ENCODE measurements at places on chromosomes 6 and 20. TPM values are rescaled to one million over a fixed set of nuclear protein-coding genes. Genes with fewer than 3 reads are reported as not detected.

DNA sequence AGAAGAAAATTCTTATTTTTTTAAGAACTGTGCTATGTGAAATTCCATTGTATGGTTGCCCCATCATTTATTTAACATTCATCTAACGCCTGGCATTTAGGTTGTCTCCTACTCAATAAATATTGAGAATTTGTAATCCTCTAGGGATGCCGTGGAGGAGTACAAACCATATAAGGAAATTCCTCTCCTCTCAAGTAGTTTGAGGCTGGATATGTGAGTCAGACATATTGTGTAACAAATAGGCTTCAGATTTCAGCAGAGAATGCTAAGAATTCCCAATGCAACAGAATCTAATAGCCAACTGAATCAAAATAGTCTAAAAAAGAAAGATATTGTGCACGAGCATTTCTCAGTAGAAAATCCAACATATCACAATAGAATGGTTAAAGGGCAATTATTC is 174.7 kb downstream of the OTOR start:
- DNase-seq: peak; percentile 88

DNA sequence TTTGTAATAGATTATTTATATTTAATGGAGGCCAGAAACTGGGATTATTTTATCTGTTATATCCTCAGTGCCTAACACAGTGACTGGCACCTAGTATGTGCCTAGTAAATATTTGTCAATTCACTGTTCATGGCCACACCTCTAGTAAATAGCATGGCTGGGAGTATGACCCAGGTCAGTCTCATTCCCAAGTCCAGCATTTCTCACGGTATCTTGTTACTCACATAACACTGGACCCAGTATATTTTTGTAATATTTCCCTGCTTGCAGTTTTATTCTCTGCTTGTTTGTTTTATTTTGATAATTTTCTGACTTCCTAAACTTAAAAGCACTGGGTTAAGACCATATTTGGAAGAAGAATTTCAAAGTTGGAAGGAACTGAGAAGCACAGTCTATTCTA is 47.7 kb downstream of the CTNNBL1 start:
- peak; percentile 42 for DNase-seq

GRCh38 chr6:125743604-125744003 is 5.8 kb upstream of the HEY2 start:
- no peak for DNase-seq

DNA sequence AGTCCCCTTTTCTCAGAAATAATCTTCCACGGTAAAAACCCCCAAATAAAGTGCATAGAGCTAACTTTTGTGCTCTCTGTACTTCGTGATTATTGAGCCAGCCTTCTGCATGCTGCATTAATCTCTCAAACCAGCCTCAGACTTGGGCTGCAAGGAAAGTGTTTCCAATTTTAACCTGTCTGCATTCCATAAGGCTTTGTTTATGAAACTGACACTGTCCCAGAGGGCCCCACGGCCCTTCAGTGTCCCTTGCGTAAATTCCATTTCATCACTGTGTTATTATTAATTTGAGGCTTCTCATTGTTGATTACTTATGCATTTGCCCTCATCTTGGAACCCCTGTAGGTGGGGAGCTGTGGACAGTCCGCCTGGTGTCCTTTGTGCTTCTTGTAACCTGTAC is 15.6 kb upstream of the SNRPB2 start:
- DNase-seq: no peak

The IRF4 gene
- total RNA-seq: under 0.01 TPM

DNA sequence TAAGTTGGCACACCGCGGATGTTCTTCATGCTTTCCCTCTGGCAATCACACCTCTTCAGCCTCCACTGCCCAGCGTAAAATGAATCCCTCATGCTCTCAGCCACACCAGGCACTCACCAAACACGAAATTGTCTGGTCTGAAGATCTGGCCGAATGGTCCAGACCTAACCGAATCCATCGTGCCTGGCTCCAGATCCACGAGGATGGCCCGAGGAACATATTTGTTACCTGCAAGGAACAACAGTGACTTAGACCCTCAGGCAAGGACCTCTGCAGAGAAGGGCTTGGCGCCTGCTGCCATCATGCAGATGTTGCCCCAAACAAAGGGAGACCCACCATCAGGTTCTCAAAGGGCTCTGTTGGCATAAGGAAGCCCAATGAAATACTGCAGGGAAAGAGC is 1.4 kb downstream of the TUBB2B start:
- DNase-seq: no peak

The SF3B5 gene
- 75.1 TPM for total RNA-seq

DNA sequence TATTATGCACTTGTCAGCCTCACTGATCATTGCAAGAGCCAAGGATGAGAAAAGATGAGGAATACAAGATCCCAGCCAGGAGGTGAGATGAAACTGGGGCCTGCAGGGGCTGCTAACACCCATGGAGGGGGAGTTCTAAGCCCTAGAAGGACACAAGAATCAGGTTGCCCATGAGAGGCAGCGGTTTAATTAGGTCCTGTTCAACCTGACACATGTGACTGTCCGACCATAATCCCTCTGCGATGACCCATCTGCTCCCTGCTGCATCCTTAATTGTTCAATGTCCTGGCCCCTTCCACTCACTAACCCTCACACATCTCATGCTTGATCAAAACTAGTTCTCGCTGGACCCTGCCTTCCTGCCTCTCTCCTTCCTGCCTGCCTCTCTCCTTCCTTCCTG is 52.2 kb upstream of the NNAT start:
- DNase-seq: no peak

- DNase-seq: no peak
Measured at GRCh38 chr6:2840749-2841061, 958 bp downstream of the SERPINB1 start.

- no peak for DNase-seq
Measured at GRCh38 chr6:142729618-142730017, 215.4 kb downstream of the HIVEP2 start.

The CLPSL1 gene
- not detected for total RNA-seq

GRCh38 chr6:44542401-44543116 is 155.1 kb downstream of the CDC5L start:
- no peak for DNase-seq

The FAM83C gene
- not detected for total RNA-seq

DNA sequence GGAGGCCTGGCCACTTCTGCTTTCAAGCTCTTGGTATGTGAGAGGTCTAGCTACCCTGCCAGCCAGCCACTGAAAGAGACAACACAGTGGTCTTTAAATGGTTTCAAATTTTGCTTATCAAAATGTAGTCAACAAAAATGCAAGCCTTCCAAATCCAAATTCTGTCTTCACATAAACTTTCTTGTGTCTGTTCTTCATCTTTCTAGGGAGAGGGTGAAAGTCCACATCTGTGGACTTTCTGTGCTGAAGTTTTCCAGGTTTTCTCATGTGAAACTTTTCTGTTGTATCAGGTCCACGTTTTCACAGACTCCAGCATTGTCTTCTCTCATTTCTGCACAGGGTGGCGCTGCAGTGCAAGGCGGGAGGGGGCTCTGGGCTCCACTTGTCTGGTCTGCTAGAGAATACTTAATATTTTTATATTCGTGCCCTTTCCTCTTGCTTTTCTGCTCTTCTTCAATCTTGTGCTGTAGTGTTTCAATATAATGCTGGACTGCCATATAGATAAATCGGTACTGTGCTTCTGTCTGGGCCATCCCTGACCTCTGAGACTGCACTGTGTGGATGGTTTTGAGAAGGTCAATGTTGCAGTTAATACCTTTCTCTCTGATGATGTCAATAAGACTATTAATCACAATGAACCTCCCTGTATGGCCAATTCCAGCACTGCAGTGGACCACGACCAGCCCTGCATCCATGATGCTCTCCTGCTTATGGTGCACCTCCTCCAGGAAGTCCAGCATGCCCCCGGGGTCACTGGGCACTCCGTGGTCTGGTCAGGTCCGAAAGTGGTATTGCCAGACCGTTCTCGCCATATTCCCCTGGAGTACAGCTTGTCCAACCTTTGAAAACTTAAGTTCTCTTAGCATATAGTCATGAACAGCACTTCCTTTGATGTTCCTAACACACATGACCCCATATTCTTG is 161.6 kb upstream of the TNFAIP3 start:
- DNase-seq: peak; percentile 62

GRCh38 chr20:9689041-9689440 is 149.8 kb downstream of the PAK5 start:
- no peak for DNase-seq

The PDSS2 gene
- total RNA-seq: 12.1 TPM

Data from fibroblast of lung (primary cell).